ENCODE measurements at places on chromosomes 6 and 20.

GRCh38 chr6:11848852-11849731, 70.5 kb upstream of the ADTRP start:
- DNase-seq, result no peak

GRCh38 chr6:168765752-168766151, 324.8 kb downstream of the SMOC2 start:
- no peak for DNase-seq

GRCh38 chr6:16770701-16771569, 9.7 kb upstream of the ATXN1 start:
- DNase-seq, result peak; percentile 62

GRCh38 chr20:22824077-22824476, 211.0 kb upstream of the SSTR4 start:
- DNase-seq, result no peak

- DNase-seq, result no peak
These were observed 37.3 kb upstream of the MAP7 start for GRCh38 chr6:136587527-136587926.

GRCh38 chr6:70879496-70879895, 77.4 kb downstream of the B3GAT2 start:
- no peak for DNase-seq

GRCh38 chr20:61455508-61456215, 203.6 kb downstream of the CDH4 start:
- no peak for DNase-seq

DNA sequence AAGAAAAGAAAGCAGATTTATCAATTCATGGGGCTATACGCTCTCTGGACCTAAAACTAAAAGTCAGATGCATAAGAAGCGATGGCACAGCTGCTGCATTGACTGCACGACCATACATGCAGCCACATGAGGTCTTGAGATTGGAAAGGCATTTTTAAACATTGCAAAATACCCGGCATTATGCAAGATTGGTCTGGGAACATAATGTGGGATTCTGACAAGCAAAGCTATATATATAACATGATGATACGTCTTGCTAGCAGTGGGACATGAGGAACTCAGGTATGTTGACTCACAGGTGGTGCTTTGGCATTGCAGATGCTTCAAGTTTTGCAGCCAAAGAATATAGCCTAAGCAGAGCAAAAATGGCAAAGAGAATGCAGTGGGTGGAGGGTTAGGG, 55.1 kb downstream of the SAMD3 start:
- no peak for DNase-seq

Measured in stimulated activated CD8-positive, alpha-beta memory T cell treated with anti-CD3 and anti-CD28 coated beads, Interleukin-15, amount 100 ng/mL, for 48 hours (primary cell).